Smooth muscle cell of the brain vasculature (primary cell): ENCODE measurements at places on chromosomes 6 and 20.

DNA sequence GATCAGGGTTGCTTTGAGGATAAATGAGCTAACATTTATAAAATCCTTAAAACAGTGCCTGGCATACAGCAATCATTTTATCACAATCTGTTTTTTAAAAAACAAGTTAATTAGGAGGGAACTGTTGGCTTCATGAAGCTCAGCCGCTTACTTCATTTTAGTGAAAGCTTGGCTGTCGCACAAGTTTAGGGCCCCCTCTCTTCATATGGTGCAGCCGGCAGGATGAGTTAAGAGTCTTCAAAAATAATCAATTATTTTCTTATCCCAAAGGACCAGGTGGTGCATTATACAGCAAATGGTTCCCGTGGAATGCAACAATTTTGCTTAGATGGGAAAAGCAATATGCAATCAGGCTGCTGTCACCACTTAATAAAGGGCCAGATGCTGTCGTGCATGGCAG lies 57.4 kb upstream of the PROKR2 start:
- DNase-seq = no peak

- no peak for DNase-seq
Observed at GRCh38 chr20:38157635-38158495, 7.2 kb downstream of the TGM2 start.

- DNase-seq = no peak
Observed at GRCh38 chr6:111087106-111087835, at the start of gene SLC16A10. TSS of gene SLC16A10 (plus strand) at chr6:111087503. CDS start at chr6:111087753, 250 bp downstream.

- DNase-seq = no peak
Observed at GRCh38 chr20:20435453-20435852, 67.5 kb downstream of the INSM1 start.

- no peak for DNase-seq
Observed at GRCh38 chr6:136160250-136160649, 89.9 kb downstream of the MTFR2 start.

DNA sequence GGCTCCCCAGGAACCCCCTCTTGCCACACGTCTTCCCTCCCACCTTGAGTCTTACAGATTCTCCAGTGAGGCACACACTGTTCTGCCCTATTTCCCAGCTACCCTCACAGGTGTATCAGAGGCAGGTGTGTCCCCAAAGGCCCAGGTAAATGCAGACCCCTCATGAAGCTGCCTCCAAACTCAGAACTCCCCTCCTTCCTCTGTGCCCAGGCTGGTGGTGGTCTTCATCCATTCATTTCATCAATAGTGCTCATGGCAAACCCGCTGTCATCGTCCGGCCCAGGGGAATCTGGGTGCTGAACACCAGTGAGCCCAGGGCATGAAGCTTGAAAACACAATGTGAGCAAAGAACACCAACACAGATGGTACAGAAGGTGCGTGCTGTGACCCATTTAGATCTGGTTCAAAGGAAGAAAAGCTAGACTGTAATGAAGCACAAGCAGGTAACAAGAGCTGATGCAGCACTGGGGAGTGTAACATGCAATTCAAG lies 213.1 kb downstream of the SYNDIG1 start:
- DNase-seq = no peak

- no peak for DNase-seq
Observed at GRCh38 chr20:18778690-18779392, 34.7 kb upstream of the SCP2D1 start.

DNA sequence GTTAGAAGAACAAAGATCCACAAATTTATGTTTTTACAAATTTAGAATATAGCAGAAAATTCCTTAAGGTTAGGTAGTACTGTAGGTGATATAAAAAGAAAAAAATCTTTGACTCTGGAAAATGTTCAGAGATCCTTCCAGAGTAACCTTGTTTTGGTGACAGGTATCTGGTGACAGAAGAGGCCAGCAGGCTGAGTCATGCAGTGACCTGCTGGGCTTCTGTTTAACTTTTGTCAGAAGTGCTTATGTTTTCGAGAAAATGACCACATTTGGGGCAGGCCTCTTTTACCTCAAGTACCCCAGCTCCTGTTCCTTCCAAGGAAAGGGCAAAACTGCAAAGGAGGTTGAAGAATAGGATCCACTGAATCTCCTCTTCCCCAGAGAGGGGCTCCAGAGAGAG lies 10.5 kb upstream of the CLDN20 start:
- no peak for DNase-seq

GRCh38 chr6:28995093-28995650 lies 9.9 kb downstream of the ZNF311 start:
- DNase-seq = no peak

DNA sequence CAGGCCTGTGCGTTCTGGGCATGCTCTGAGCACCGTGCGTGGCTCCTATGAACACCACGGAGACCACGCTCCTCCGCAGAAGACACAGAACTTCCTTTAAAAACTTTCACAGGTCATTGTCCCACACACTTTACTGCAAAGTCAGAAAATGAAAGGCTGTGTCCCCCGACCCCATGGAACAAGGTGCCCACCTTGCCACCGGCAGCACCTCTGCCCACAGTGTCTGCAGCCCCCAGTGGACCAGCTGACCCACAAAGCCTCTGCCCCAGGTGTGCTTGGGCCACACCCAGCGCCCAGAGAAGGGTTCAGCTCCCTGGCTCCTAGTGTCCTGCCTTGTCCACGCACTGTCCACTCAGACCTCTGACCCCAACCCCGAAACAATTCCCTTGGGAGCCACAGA lies 8.7 kb downstream of the TAF4 start:
- no peak for DNase-seq

DNA sequence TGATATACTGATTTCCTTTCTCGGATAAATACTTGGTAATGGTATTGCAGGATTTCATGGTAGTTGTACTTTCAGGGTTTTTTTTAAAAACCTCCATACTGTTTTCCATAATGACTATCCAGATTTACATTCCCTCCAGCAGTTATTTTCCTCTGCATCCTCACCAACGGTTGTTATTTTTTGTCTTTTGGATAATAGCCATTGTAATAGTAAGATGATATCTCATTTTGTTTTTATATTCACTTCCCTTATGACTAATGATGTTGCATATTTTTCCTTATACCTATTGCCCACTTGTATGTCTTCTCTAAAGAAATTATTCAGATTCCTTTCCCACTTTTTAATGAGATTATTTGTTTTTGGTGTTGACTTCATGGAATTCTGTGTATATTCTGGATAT lies 231.0 kb downstream of the MEI4 start:
- DNase-seq = no peak

DNA sequence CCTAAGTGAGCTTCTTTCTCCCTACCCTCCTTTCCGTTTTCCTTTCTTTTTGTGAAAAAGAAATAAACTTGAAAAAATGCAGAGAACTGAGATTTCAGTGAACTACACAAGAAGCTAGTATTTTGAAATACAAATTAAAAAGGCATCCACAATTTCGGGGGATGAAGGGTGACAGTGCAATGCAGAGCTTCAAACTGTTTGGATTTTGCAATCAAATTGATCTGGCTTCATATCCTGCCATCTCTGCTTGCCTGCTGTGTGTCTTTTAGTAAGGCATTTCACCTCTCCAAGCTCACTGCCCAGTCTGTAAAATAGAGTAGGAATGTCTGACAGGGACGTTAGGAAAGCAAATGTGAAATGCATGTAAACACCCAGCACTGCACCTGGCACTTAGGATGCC lies 258.0 kb downstream of the HACE1 start:
- no peak for DNase-seq

DNA sequence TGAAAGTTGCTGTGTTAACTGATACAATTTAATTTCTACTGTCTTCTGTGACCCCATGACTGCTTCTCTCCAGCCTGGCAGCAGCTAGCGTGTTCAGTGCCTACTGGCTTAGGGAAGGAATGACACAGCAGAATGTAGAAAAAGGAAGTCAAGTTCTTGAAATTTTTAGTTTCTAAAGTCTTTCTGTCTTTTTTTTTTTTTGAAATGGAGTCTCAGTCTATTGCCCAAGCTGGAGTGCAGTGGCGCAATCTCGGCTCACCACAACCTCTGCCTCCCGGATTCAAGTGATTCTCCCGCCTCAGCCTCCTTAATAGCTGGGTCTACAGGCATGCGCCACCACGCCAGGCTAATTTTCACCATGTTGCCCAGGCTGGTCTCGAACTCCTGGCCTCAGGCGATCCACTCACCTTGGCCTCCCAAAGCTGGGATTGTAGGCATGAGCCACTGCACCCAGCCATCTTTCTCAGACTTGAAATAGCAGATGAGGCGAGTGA lies 39.3 kb downstream of the PCNA start:
- no peak for DNase-seq

DNA sequence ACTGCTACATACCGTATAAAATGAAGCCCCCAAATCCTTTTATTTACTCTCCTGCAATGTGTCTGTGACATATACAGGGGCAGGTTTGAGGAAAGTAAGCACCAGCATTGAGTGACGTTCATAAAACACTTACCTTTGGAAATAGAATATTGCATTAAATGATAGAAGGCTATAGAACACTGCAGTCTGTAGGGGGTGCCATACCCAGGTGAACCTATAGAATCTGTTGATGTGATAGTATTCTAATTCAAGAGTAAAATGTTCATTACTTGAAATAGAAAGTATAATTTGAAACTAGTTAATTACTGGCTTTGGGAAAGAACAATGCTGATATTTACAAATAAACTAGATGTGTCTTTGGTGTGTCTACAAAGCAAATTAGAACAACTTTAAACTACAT lies 47.0 kb upstream of the PRL start:
- no peak for DNase-seq

- no peak for DNase-seq
Observed at GRCh38 chr6:155561257-155561965, 105.8 kb upstream of the NOX3 start.

GRCh38 chr6:17305219-17306001 lies 24.2 kb downstream of the RBM24 start:
- DNase-seq = no peak

DNA sequence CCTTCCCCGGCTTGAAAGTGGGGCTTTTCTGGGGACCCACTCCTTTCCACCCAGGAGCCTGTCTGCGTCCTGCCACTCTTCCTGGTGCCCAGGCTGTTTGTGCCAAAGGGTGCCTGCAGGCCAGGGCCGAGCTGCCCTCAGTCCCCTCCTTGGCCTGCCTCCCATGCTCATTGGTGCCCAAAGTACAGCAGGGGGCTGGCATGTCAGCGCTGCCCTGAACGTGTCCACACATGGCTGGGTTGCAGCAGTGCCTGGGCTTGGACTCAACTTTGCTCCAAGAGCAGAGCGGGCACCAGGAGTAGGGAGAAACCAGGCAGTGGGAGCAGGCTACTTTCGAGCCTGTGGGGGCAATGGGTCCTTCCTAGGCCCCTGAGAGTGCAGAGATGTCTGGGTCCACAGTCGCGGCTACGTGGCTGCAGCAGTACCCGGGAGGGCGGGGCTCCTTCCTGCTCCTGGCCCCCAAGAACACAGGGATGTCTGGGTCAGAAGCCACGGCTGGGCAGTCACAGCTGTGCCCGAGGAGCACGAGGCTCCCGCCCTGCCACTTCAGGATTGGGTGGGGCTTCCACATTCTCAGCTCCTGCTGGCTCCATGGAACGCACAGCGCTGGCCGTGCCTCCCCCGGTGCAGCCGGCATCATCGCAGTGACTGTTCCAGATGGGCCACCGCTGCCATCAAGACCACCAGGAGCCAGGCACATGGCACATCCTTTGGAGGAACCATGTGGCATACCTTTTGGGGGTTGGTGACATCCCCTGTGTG lies 50.0 kb upstream of the CLDN20 start:
- DNase-seq = no peak

DNA sequence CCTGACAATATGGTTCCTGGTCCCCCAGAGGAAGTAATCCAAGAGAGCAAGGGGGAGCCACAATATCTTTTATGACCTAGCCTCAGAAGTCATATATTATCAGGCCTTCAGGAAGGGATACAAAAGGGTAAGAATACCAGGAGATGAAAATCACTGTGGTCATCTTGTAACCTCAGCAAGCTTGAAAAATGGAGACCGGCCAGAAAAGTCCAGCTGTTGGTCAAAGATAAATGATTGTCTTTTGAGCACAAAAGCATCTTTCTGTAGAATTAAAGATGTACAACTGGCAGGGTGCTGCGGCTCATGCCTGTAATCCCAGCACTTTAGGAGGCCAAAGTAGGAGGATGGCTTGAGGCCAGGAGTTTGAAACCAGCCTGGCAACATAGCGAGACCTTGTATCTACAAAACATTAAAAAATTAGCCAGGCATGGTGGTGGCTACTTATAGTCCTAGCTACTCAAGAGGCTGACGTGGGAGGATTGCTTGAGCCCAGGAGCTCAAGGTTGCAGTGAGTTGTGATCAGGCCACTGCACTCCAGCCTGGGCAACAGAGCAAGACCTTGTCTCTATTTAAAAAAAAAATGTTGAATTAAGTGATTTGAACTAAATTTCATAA lies 118.0 kb upstream of the MARCKS start:
- no peak for DNase-seq

DNA sequence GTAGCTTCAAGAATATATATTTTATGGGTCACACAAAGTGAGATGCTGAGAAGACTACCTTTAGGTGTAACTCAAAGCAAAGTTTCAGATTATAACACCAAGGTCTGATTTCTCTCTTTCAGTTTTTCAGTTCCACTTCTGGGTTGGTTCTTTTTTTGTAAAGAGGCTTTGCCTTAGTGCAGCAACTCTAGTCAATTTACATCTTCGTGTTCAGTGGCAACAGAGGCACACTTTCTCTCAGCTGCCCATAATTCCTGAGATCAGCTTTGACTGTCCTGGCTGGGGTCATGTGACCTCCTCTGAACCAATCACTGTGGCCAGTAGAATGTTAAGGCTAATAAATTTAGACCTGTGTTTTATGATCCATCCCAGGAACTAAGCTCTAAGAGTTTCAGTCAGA lies 120.2 kb downstream of the TINAG start:
- DNase-seq = no peak

DNA sequence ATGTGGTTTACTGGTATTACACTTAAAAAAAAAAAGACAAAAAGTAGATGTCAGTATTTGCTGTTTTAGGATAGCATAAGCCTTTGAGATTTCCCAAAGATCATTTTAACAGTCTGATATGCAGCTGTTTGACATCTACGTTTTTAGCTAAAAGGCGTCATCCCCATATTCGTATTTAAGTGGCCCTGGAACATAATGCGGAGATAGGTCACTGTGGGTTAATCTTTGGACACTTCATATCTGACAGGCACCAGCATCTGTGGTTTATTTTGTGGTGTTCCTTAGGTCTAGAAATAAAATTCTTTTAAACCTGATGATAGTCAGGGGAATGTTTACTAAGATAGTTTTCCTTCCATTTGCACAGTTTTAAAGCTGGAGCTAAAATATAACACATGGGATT lies 313.7 kb downstream of the SOX4 start:
- no peak for DNase-seq

DNA sequence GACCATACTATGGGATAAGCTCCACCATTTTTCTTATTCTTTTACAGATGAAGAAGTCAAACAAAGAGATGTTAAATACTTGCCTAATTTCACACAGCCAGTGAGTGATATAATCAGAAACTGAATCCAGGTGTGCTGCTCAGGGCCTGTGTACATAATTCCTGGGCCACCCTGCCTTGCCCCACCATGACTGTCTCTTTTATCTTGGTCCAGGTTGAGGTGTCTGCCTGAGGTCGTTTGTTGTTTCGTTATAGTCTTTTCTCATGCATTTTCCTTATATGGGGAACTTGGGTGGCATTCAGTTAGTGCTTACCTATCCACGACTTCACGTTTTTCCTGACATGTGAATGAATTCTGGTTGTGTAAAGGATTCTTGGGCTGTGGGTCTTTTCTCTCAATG lies 277.6 kb downstream of the COL12A1 start:
- no peak for DNase-seq
